ENCODE measurements at places on chromosomes 3 and 15. TPM values are rescaled to one million over a fixed set of nuclear protein-coding genes. Genes with fewer than 3 reads are reported as not detected.
A peak's percentile ranks its signal among the peaks of the same experiment; 100 is the strongest.

DNA sequence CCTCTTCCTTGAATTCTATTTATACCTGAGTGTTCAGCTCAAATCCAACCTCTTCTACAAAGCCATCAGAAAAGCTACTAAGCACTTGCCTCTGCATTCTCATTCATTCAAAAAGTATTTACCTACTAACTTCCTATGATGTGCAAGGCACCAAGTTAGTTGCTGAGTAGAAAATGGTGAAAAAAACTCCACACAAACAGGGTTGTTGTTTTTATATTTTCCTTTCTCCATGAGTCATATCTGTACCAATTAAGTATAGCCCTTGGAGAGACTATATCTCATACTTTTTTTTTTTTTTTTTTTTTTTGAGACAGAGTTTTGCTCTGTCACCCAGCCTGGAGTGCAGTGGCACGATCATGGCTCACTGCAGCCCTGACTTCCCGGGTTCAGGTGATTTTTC, 67.7 kb downstream of the IGF2BP2 start:
- no peaks in the 10 kb centered on the region for H3K4me1 ChIP-seq
- no peaks in the 10 kb centered on the region for H3K36me3 ChIP-seq
- H3K27me3 ChIP-seq = no peaks in the 10 kb centered on the region
- H3K27ac ChIP-seq = no peak overlapping the region
- no peak overlapping the region for H3K4me3 ChIP-seq

GRCh38 chr3:172391592-172392302, 56.5 kb downstream of the GHSR start:
- peaks cover 4% of the 10 kb centered on the region for H3K4me1 ChIP-seq
- H3K36me3 ChIP-seq = peaks cover 24% of the 10 kb centered on the region
- H3K27ac ChIP-seq = no peak overlapping the region
- DNase-seq = no peak
- H3K4me3 ChIP-seq = no peak overlapping the region

DNA sequence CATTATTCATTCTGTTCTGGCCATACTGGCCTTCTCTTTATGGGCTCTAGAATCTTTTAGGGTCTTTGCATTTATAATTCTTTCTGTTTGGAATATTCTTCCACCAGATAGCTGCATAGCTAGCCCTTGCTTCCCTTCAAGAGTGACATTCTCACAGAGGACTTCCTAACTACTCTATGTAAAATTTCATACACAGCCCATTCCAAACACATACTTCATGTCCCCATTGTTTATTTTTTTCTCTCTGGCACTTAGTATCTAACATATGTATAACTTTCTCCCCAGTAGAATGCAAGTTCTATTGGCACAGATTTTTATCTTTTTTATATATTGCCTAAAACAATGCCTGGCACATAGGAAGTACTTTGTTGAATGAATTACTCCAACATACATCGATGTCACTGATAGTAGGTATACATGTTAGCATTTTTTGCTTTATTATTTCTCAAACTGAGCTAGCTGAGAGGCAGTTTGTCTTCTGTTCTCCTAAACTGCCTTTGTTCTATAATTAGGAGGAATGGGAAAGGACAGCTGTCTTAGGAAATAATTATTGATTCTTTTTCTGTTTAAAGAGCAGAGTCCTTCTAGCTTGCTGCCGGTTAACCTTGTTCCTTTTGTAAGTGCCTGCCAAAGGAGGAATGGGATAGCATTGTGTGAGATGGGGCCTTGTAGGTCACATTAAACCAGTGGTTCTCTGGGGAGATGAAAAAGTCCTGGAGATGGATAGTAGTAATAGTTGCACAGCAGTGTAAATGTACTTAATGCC, 7.9 kb downstream of the FAM162A start:
- no peaks in the 10 kb centered on the region for H3K36me3 ChIP-seq
- no peak overlapping the region for H3K27ac ChIP-seq
- no peaks in the 10 kb centered on the region for H3K27me3 ChIP-seq
- H3K4me1 ChIP-seq = no peaks in the 10 kb centered on the region
- H3K4me3 ChIP-seq = no peak overlapping the region

The LDHAL6B gene
- not detected for total RNA-seq

GRCh38 chr3:65988411-65989180, 50.1 kb downstream of the MAGI1 start:
- no peak overlapping the region for H3K4me3 ChIP-seq
- H3K27me3 ChIP-seq = no peaks in the 10 kb centered on the region
- DNase-seq = no peak
- H3K4me1 ChIP-seq = no peaks in the 10 kb centered on the region

- H3K36me3 ChIP-seq = no peaks in the 10 kb centered on the region
- peaks cover 47% of the 10 kb centered on the region for H3K4me1 ChIP-seq
- no peak overlapping the region for H3K4me3 ChIP-seq
- H3K27ac ChIP-seq = no peak overlapping the region
- H3K27me3 ChIP-seq = no peaks in the 10 kb centered on the region
These were observed 10.1 kb downstream of the VPS13C start for GRCh38 chr15:62050115-62050514.

The GPR27 gene
- total RNA-seq = 3.7 TPM

- H3K4me1 ChIP-seq = peaks cover 8% of the 10 kb centered on the region
- peak; percentile 78 for DNase-seq
- peak overlapping the region; percentile 80 for H3K27ac ChIP-seq
- H3K4me3 ChIP-seq = peak overlapping the region; percentile 83
These were observed 556 bp downstream of the CRYBG3 start for GRCh38 chr3:97822359-97822775.

DNA sequence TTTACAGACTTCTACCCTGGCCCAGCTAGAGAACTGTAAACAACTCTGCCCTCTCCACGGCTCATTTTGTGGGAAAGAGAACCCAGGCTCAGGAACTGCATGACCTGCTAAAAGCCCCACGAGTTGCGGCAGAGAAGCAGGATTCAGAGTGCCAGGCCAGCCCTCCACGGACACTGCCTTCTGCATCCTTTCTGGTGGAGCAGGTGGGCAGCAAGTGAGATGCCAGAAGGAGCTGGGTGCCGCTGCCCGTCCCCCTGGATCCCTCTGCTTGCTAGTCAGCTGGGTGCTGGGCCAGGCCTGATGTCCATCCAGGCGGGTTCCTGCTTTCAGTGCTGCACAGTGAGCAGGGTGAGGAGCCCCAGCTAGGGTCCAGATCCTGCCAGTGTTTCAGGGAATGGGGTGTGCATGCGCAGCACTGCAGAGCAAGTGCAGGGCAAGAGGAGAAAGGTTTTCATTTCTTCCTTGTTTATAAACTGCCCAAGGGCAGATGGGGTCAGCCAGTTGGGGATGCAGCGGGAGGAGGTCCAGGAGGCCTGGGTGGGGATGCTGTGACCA, 5.2 kb upstream of the RAB43 start:
- peaks cover 46% of the 10 kb centered on the region for H3K36me3 ChIP-seq
- H3K27ac ChIP-seq = no peak overlapping the region
- peaks cover 3% of the 10 kb centered on the region for H3K4me1 ChIP-seq
- DNase-seq = no peak
- H3K4me3 ChIP-seq = no peak overlapping the region

The FAM43A gene
- total RNA-seq = 25.7 TPM

The HESX1 gene
- 1.2 TPM for total RNA-seq

DNA sequence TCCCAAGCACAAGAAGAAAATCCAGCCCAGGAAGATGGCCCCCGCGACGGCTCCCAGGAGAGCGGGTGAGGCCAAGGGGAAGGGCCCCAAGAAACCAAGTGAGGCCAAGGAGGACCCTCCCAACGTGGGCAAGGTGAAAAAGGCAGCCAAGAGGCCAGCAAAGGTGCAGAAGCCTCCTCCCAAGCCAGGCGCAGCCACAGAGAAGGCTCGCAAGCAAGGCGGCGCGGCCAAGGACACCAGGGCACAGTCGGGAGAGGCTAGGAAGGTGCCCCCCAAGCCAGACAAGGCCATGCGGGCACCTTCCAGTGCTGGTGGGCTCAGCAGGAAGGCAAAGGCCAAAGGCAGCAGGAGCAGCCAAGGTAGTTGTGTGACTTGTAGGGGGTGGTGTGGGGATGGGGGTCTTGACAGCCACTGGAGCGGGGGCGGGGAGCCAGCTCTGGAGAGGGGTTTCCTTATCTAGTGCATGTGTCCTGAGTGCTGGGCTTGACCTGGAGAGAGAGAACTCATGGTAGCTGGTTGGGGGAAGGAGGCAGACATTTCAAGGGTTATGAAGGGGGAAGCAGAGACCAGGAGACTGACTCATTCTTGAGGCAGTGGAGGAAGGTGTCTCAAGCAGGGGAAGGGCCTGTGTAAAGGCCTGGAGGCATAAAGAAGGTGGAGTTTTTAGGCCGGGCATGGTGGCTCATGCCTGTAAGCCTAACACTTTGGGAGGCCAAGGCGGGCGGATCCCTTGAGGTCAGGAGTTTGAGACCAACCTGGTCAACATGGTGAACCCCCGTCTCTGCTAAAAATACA, 6.2 kb downstream of the H1-8 start:
- no peak overlapping the region for H3K27ac ChIP-seq
- H3K36me3 ChIP-seq = no peaks in the 10 kb centered on the region
- peaks cover 10% of the 10 kb centered on the region for H3K4me1 ChIP-seq
- no peaks in the 10 kb centered on the region for H3K27me3 ChIP-seq

The GOLGA8T gene
- total RNA-seq = 0.20 TPM

DNA sequence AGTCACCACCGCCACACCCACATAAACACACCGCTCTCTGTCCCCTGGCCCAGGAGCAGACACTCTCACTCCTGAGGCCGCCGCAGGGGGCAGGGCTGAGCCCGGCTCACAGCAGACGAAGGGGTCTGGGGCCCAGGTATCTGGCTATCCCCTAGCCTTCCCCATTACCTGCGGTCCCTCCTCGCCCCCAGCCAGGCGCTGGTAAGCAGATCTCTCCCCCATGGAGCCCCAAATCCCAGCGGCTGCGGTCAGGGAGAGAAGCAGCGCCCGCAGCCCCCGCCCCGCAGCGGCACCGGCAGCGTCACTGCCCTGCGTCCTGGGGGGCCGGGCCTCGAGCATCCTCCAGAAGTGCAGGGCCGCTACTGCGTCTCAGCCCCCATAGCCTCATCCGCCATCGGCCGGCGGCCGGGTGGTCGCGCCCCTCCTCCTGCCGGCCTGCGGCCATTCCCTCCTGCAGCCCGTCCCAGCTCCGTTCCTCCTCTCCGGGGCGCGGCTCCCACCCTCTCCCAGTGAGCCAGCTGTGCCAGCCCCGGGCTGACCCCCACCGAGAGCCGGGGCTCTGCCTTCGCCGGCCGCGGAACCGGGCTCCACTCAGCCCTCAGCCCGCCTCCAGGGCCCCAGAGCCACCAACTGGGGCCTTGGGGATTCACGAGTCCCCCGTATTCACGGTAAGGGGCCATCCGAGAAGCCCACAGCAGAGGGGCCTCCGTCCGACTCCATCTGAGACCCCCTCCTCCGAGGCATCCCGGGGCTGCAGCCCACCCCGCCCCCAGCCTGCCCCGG, 13.1 kb downstream of the TNK2 start:
- no peaks in the 10 kb centered on the region for H3K36me3 ChIP-seq
- H3K27ac ChIP-seq = peak overlapping the region; percentile 85
- H3K4me3 ChIP-seq = peak overlapping the region; percentile 73

DNA sequence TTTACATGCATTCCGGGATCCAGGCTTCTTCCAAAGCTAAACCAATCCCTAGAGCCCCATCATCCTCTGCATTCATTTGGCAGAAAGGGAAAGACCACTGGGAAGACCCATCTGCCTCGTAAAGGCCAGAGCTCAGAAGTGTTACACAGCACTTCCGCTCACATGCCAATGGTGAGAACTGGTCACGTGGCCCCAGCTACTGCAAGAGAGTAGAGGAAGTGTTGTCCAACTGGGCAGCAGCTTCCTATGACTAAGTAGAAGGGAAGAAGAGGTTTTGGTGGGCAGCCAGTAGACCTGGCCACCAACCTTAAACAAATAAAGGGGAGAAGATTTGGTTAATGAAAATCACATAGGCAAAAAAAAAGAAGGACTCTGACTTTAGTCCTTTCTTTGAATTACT, 74.4 kb upstream of the PPP2R3A start:
- H3K4me1 ChIP-seq = no peaks in the 10 kb centered on the region
- H3K27ac ChIP-seq = no peak overlapping the region
- no peak for DNase-seq

- no peak overlapping the region for H3K4me3 ChIP-seq
- DNase-seq = no peak
- no peaks in the 10 kb centered on the region for H3K36me3 ChIP-seq
- no peaks in the 10 kb centered on the region for H3K4me1 ChIP-seq
- no peaks in the 10 kb centered on the region for H3K27me3 ChIP-seq
These were observed 24.6 kb upstream of the INSYN1 start for GRCh38 chr15:73777741-73778140.

Data from upper lobe of right lung (tissue), 1 donor.